ENCODE measurements at places on chromosomes 3 and 15.
A peak's percentile ranks its signal among the peaks of the same experiment; 100 is the strongest.

DNA sequence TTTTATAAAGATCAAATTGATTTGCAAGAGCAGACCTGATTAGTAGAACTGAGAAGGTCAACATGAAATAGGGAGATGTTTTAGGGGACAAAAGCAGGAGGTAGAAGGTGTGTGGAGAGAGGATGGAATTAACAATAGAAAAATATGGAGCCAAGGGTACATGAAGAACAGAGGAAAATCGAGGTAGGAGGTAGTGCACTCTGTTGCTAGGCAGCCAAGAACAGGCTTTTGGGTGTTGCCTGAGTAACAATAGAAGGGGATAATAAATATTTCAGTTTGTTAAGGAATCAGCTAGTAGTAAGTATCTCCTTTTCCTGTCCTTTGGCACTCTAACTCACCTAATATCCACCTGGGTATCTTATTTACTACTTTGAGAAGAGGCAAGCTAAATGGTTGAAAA, 9.2 kb downstream of the SPESP1 start:
- H3K27ac ChIP-seq = no peak overlapping the region
- DNase-seq = no peak
- no peaks in the 10 kb centered on the region for H3K4me1 ChIP-seq
- H3K4me3 ChIP-seq = no peak overlapping the region
- no peaks in the 10 kb centered on the region for H3K36me3 ChIP-seq

- H3K4me1 ChIP-seq = no peaks in the 10 kb centered on the region
- no peaks in the 10 kb centered on the region for H3K27me3 ChIP-seq
- no peak overlapping the region for H3K27ac ChIP-seq
- H3K4me3 ChIP-seq = no peak overlapping the region
- H3K36me3 ChIP-seq = no peaks in the 10 kb centered on the region
Measured at GRCh38 chr3:71989165-71989564, 204.2 kb upstream of the PROK2 start.

DNA sequence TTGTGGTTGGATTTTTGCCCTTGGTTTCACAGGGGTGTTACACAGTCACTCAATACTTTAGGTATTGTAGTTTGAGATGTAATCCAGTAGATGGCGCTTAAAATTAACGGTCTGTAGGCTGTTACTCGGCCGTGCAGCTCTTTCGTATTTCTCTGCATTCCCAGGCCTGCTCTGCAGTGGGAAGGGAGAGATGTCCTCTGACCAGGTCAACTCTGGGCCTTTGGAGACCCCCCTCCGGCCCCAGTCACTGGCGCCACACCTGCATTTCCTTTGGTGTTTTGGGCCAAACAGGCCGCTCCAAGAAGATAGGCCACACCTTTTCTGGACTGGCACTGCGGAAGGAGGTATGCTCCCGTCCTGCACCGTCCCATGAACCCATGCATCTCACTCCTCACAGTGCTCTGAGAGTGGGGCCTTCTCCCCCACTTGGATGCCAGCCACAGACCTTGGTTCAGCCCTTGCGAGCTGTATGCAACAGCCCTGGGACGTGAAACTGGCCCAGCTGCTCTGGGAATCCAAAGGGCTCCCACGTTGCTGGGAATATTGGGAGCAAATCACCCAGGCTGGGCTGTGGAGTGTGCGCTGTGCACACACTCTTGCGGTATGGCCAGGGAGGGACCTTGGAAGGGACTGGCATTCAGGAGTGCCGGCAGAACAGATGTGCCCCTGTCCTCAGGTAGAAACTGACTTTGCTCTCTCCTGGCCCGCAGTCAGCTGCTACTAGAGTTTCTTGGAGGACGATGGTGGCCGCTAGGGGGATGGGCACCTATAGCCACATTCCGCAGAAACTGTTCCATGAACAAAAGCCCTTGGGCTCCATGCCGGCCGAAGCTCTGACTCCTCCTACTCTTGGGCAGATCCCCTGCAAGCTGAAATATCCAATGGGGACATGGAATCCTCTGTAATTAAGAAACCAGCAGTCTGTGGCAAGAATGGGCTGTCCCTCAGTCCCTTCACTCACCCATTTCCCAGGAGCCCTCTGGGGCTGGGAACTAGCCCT, 410.5 kb upstream of the CADM2 start:
- no peaks in the 10 kb centered on the region for H3K36me3 ChIP-seq
- no peaks in the 10 kb centered on the region for H3K4me1 ChIP-seq
- H3K4me3 ChIP-seq = no peak overlapping the region
- H3K27me3 ChIP-seq = no peaks in the 10 kb centered on the region

GRCh38 chr3:58191361-58191991, 19.3 kb downstream of the DNASE1L3 start:
- no peak overlapping the region for H3K27ac ChIP-seq
- H3K4me1 ChIP-seq = peaks cover 31% of the 10 kb centered on the region
- H3K27me3 ChIP-seq = no peaks in the 10 kb centered on the region
- no peak overlapping the region for H3K4me3 ChIP-seq
- no peak for DNase-seq
- H3K36me3 ChIP-seq = no peaks in the 10 kb centered on the region

- no peak overlapping the region for H3K27ac ChIP-seq
- H3K36me3 ChIP-seq = no peaks in the 10 kb centered on the region
- peaks cover 10% of the 10 kb centered on the region for H3K27me3 ChIP-seq
- H3K4me3 ChIP-seq = no peak overlapping the region
- no peak for DNase-seq
- no peaks in the 10 kb centered on the region for H3K4me1 ChIP-seq
Measured at GRCh38 chr15:61421470-61421869, 192.4 kb upstream of the RORA start.

- H3K27me3 ChIP-seq = no peaks in the 10 kb centered on the region
- no peaks in the 10 kb centered on the region for H3K4me1 ChIP-seq
- no peak overlapping the region for H3K27ac ChIP-seq
- DNase-seq = peak; percentile 15
- no peak overlapping the region for H3K4me3 ChIP-seq
Measured at GRCh38 chr15:63449731-63450130, 54.7 kb upstream of the USP3 start.

GRCh38 chr3:62888180-62888579, 13.0 kb upstream of the CADPS start:
- no peaks in the 10 kb centered on the region for H3K36me3 ChIP-seq
- no peaks in the 10 kb centered on the region for H3K27me3 ChIP-seq
- no peaks in the 10 kb centered on the region for H3K4me1 ChIP-seq
- H3K27ac ChIP-seq = no peak overlapping the region

DNA sequence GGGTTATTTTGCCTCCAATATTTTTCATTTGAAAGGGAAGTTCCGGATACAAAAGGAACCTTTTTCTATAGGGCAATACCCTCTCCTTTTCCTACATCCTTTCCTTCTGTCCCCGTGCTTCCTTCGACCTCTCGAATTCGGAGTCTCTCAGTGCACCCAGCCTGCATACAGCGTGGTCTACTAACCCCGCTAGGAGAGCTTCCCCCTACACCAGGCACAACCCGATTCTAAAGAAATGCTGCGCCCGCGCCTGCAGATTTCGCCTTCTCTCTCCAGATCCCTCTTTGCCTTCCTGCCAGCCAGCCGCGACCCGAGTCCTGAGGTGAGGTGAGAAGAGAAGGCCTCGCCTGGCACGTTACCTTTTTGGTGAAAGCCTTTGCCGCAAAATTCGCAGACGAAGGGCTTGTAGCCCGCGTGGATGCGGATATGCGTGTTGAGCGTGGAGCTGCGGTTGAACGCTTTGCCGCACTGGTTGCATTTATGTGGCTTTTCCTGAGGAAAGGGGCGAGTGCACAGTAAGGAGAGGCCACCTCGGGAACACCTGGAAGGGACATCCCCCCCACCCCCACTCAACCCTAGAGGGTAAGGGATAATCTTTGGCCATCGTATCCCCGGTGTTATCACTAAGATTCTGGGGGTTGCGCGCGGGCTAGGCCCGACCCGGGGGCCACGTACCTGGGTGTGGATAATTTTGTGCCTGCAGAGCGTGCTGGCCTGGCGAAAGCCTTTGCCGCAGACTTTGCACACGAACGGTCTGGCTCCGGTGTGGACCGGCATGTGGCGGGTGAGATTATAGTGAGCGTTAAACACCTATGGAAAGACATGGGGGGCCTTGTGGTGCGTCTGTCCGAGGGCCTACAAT, 2.3 kb downstream of the FEZF2 start:
- H3K27ac ChIP-seq = no peak overlapping the region
- no peak overlapping the region for H3K4me3 ChIP-seq
- H3K4me1 ChIP-seq = no peaks in the 10 kb centered on the region
- H3K36me3 ChIP-seq = no peaks in the 10 kb centered on the region
- peaks cover 100% of the 10 kb centered on the region for H3K27me3 ChIP-seq

- H3K36me3 ChIP-seq = no peaks in the 10 kb centered on the region
- no peak overlapping the region for H3K4me3 ChIP-seq
- H3K27ac ChIP-seq = peak overlapping the region; percentile 90
- H3K4me1 ChIP-seq = peaks cover 80% of the 10 kb centered on the region
- DNase-seq = no peak
Measured at GRCh38 chr15:41919954-41920538, 26.2 kb upstream of the SPTBN5 start.

GRCh38 chr3:190252080-190252479, 70.2 kb downstream of the CLDN1 start:
- no peaks in the 10 kb centered on the region for H3K36me3 ChIP-seq
- H3K27ac ChIP-seq = no peak overlapping the region
- H3K27me3 ChIP-seq = no peaks in the 10 kb centered on the region
- no peak overlapping the region for H3K4me3 ChIP-seq

- peak within 1 kb of the TSS; percentile 49 for H3K27ac ChIP-seq
- peaks cover 3% of the 10 kb centered on the region for H3K4me1 ChIP-seq
- peaks cover 76% of the 10 kb centered on the region for H3K27me3 ChIP-seq
- H3K36me3 ChIP-seq = no peaks in the 10 kb centered on the region
- peak within 1 kb of the TSS; percentile 46 for H3K4me3 ChIP-seq
Measured at GRCh38 chr3:124033360-124034015, 41.6 kb upstream of the ROPN1 start.

DNA sequence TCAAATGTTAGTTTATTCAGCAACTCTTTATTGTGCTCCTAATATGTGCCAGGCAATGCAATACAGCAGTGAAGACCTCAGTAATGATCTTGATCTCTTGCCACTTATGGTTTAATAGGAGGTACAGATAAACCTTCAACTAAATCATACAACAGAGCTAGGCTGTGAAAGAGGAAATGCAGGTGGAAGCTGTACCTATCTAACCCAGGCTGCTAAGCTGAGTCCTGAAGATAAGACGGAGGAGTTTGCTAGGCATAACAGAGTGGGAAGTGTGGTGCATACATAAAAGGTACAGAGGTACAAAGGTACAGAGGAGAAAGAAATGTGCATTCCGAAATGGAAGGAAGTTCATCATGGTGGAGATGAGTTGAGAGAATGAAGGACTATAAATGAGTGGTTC, 35.0 kb downstream of the KBTBD8 start:
- H3K27ac ChIP-seq = peak overlapping the region; percentile 42
- H3K27me3 ChIP-seq = no peaks in the 10 kb centered on the region
- H3K4me1 ChIP-seq = peaks cover 42% of the 10 kb centered on the region
- DNase-seq = no peak

DNA sequence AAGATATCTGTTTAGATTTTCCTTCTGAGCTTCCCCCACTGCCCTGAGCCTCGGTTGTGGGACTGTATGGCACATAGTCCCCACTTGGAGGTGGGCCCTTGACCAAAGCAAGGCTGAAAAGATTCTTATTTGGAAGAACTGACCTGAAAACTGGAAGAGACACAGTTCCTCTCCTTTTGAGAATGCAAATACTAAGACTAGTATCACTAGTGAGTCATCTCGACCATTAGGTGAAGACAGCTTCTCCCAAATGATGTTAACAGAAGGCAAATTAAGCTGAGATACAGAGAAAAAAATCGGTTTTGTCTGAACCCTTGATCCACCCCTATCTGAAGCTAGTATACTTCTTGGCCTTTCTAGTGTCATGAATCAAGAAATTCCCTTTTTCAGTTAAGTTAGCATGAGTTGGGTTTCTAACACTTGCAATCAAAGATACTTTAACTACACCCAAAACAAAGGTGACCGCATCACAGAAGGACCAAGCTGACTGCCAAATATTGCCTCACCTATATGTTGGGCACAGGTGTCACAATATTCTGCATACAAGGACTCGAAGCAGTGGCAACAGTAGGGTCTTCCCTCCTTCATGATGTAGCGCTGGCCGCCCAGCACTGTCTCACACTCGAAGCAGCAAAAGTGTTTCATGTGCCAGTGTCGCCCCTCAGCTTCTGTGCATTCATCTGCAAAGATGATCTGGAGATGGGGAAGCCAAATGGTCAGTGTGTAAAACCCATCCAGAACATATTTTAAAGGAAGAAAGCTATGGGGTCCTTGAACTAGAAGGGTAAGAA, 72.4 kb downstream of the PRICKLE2 start:
- H3K4me1 ChIP-seq = peaks cover 21% of the 10 kb centered on the region
- H3K27me3 ChIP-seq = no peaks in the 10 kb centered on the region
- H3K4me3 ChIP-seq = no peak overlapping the region
- H3K27ac ChIP-seq = no peak overlapping the region

GRCh38 chr3:153150991-153151390, 11.0 kb upstream of the RAP2B start:
- H3K27ac ChIP-seq = no peak overlapping the region
- H3K4me1 ChIP-seq = no peaks in the 10 kb centered on the region
- H3K36me3 ChIP-seq = no peaks in the 10 kb centered on the region
- H3K27me3 ChIP-seq = no peaks in the 10 kb centered on the region

DNA sequence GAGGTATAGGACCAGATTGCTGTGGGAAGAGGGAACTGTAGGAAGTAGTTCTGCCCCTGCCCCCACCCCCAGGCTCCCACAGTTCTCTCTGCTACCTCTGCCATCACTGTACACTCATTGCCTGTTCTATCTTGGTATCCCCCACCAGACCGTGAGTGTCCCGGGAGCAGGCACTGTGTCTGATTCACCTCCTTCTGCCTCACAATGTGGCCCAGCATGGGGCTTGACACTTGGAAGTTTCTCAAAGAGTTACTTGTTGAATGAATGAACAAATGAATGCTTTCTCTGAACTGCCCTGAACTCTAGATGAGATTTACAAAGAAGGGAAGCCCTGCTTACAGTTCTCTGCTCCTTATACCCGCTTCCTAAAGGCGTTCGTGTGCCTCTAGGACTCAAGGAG, 27.1 kb upstream of the PIK3CB start:
- H3K27ac ChIP-seq = no peak overlapping the region
- no peak for DNase-seq
- no peaks in the 10 kb centered on the region for H3K36me3 ChIP-seq
- H3K4me3 ChIP-seq = no peak overlapping the region

All from cardiac muscle cell (in vitro differentiated cells and primary cell).